Posterior vena cava (tissue), 2 donors: ENCODE measurements at places on chromosomes 11 and 22. TPM values are rescaled to one million over a fixed set of nuclear protein-coding genes. Genes with fewer than 3 reads are reported as not detected.
A peak's percentile ranks its signal among the peaks of the same experiment; 100 is the strongest.

Gene RNF141
- total RNA-seq: 24.7 TPM

DNA sequence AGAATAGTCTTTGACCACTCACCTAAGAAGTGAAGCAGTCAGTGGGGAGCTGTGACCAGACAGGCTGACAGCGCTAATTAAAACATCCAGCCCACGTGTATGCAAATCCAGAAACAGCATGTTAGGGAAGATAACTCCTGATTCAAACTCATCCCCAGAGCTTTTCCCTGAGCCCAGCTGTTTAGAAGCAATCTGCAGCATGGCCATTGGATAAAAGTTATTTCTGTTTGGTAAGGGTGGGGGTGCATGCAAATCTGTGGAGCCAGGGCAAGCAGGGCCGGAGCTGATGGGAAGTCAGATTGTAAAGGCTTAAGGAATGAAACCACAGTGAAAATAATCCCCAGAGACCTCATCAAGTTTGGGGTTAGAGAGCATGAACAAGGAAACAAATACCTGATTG lies 247.9 kb upstream of the KIRREL3 start:
- no peak for DNase-seq

DNA sequence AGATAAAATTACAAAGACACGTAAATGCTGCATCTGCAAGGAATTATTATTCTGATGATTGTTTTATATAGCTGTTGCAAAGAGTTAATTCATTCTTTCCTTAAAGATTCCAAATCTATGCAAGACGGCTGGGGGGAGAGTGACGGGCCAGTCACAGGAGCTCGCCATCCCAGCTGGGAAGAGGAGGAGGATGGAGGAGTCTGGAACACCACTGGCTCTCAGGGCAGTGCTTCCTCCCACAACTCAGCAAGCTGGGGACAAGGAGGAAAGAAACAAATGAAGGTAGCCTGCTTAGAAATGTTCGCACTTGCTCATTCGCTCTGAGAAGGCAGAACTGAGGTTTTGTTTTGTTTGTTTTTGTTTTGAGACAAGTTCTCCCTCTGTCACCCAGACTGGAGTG lies 73.0 kb upstream of the ADSL start:
- DNase-seq: no peak

DNA sequence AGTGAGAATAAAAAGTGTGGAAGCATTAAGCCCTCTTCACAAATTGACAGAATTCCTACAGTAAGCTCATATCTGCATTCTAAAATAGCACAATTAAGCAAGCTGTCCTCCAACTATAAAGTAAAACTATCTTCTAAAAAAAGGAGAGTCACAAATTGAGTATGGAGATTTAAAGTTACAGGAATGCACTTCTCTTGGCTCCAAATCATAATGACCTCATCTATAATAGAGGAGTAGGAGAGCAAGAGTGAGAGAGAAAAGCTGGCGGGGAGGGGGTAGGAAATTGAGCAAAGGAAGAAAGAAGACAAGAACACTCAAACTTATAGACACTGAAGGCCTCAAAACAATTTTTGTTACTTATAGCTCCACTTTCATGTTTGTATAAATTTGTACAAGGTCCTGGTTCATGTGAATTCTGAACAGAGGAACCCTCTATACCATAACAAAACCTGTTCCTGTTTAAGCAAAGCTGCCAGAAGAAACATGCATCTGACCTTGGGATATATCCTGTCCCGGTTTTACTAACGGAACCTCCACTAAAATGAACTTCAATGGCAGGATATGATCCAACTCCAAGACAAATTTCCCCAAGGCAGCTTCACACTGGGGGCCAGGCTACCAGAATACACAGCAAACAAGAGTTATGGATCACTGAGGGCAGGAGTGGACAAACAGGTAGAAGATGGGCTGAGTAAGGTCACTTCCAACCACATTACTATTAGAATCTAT lies 37.2 kb downstream of the SLC35F2 start:
- no peak for DNase-seq

DNA sequence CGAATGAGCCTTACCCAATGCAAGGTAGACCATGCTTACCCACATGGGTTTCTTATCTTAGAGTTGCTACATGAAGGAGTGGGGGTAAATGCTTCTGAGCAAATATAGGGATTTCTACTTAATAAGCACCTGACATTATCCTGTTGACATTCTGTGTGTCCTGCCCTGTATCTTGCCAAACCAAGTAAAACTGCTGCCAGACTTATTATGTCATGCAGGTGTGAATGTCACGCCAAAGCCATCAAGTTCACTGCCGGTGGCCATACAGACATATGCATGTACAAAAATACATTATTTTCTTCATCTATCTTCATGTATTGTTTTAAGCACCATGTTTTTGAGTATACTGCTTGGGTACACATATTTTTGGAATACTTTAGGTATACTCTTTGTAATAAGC lies 70.2 kb downstream of the NOX4 start:
- no peak for DNase-seq

DNA sequence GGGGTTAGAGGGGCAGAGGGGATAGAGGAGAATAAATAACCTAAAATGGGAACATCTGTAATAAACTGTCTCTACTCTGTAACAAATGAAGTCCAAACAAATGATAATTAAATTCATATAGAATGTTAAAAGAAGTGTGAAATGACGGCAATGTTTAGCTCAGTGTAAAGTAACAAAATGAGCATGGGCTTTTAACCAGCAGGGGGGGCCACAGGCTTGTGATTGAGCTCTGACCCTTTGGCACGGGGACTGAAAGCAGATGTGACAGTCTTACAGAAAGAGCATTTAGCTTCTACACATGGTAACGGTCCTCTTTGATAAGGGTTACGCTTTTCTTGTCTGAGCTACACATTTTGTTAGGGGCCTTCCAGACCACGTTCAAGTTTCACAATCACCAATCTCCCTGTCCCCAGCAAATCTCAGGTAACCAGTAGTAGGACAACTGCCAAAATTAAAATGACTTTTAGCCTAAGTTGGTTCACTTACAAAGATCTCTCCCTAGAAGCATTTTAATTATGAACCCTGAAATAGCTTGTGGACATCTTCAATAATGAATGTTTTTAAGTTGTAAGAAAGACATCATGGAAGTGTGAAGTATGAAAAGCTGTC lies 262.5 kb downstream of the DCDC1 start:
- DNase-seq: peak; percentile 77

DNA sequence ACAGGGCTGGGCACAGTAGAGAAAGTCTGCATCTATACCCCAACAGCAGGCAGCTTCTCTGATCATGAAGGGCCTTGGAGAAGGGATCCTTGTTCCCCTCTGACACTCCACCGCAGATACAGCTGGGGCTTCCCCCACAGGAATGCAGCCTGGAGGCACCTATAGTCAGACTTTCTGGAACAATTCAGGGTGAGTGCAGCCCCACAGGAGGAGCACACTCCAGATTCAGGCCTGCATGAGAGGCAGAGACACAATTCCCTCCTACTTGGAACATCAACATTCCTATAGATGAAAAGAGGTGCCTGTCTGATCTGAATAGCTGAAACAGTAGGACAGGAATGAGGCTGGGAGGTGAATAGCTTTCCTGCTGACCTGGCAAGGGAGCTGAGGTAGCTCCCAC lies 1298.0 kb upstream of the CNTN5 start:
- DNase-seq: no peak

- DNase-seq: no peak
These were observed 30.2 kb downstream of the LRP5 start for GRCh38 chr11:68342459-68343158.

DNA sequence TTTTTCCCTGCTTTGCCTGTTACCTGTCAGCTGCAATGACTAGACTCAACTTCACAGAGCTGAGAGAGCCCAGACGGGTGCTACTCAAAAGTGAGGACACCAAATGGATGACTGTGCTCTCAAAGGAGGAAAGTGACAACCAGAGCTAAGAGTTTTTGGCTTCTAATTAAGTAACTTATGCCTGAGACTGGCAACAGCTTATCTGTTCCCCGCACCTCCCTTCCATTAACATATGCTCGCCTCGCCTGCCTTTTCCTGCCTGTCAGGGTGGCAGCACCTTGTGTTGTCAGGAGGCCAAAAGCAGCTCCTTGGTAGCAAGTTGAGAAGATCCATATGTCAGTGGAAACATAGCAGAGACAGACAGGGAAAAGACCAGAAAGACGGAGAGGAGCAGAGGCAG lies 573.9 kb upstream of the KIRREL3 start:
- DNase-seq: no peak

DNA sequence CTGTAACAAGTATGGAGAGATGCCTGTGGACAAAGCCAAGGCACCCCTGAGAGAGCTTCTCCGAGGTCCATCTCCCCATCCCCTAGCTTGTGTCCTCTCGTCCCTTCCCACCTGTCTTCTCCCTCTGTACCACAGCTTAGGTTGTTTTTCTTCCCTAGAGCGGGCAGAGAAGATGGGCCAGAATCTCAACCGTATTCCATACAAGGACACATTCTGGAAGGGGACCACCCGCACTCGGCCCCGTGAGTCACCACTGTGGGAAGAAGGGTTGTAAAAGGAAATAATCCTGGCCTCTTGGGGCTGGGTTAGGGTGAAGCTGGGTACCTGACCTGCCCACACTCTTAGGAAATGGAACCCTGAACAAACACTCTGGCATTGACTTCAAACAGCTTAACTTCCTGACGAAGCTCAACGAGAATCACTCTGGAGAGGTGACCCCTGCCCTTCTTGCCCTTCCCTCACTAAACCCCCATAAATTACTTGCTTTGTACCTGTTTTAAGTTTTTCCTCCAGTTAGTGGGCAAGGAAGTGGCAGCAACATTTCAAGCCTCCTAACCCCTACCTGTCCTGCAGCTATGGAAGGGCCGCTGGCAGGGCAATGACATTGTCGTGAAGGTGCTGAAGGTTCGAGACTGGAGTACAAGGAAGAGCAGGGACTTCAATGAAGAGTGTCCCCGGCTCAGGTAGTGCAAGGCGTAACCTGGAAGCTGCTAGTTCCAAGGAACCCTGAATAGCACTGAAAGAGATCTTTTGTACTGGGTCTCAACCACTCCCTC lies 3.1 kb downstream of the TAF10 start:
- DNase-seq: peak; percentile 78

- DNase-seq: no peak
These were observed 148.3 kb downstream of the TEAD1 start for GRCh38 chr11:12822392-12823022.
